Liver (tissue), 10 donors: ENCODE measurements at places on chromosomes 2 and 18. TPM values are rescaled to one million over a fixed set of nuclear protein-coding genes. Genes with fewer than 3 reads are reported as not detected.

DNA sequence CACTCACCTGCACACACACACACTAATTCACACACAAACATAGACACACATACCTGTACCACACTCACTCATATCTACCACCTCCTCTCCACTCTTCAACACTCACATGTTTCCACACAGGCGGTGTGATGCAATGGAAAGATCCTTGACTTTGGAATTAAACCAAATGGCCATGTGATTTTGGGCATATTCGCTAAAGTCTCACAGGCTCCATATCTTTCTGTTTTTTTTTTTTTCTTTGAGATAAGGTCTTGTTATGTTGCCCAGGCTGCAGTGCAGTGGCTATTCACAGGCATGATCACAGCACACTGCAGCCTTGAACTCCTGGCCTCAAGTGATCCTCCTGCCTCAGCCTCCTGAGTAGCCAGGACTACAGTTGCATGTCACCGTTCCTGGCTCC, 91.1 kb upstream of the MEX3C start:
- DNase-seq, result no peak
- no peaks in the 10 kb centered on the region for H3K36me3 ChIP-seq
- H3K4me1 ChIP-seq, result no peaks in the 10 kb centered on the region
- no peaks in the 10 kb centered on the region for H3K27me3 ChIP-seq
- H3K4me3 ChIP-seq, result no peak overlapping the region

GRCh38 chr18:8045884-8046281, 478.8 kb downstream of the PTPRM start:
- H3K4me3 ChIP-seq, result no peak overlapping the region
- no peaks in the 10 kb centered on the region for H3K27me3 ChIP-seq
- no peaks in the 10 kb centered on the region for H3K4me1 ChIP-seq
- DNase-seq, result no peak
- no peak overlapping the region for H3K27ac ChIP-seq
- no peaks in the 10 kb centered on the region for H3K36me3 ChIP-seq

DNA sequence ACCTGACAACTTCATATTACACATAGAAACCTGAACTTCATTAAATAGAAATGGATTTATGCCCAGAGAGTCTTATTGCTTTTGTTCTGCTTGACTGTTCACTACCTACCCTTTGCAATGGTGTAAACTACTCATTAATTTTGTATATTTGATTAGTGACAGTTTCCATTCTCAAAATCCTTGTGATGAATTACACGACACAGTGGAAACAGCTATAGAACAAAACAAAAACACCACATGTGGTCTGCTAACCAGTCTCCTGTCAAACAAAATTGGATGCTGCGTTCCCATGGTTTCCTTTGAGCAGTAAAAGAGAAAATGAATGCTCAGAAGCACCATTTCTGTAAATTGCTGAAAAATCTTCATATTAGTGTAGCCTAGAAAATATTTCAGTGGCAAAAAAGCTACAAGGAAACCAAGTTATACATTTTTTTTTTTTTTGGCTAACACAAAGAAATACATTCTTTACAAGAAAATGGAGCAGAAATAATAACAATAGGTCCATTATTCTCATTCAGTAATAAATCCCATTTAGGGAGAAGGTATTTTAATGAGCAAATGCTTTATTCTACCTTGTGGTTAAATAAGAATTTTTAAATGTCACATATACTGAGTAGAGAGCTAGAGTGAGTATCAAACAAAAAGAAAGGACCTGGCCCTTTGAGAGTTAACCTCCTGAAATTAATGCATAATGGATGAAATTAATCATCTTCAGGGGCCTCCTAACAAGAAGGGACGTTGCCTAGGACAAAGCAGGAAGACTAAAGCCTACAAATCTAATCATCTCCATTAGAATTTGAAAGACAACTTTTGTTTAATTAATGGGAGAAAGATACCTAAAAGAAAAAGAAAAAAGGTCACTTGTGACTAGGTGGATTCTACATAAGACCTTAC, 355.1 kb upstream of the ZC3H15 start:
- no peak overlapping the region for H3K27ac ChIP-seq
- H3K4me3 ChIP-seq, result no peak overlapping the region
- no peaks in the 10 kb centered on the region for H3K36me3 ChIP-seq
- no peak for DNase-seq

GRCh38 chr2:82494739-82495138, 1964.3 kb downstream of the SUCLG1 start:
- H3K4me3 ChIP-seq, result no peak overlapping the region
- no peaks in the 10 kb centered on the region for H3K27me3 ChIP-seq
- no peaks in the 10 kb centered on the region for H3K4me1 ChIP-seq
- no peaks in the 10 kb centered on the region for H3K36me3 ChIP-seq
- H3K27ac ChIP-seq, result no peak overlapping the region
- DNase-seq, result no peak

DNA sequence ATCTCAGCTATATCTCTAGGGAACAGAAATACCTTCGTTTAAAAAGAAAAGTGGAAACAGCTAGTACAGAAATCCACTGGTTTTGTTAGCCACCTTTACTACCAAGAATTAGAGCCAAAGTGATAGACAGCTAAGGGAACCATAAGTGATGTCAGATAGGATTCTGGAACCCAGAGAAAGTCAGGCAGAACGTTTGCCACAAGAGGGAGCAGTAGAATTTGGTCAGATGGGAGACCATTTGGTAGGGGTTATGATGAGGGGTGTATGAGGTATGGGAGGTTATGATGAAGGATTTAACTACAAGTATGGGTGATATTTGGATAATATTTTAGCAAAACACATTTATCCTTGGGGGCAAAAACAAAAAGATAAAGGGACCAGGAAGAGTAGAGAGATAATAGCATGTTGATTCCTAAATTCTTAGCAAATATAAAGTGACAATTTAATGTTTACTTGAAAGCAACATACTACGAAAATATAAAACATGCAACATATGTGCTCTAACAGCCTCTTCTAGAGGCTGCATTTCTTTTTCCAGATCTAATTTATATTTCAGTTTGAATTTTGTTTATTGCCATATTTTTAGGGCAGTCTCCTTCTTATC, 3.3 kb downstream of the SLC8A1 start:
- H3K27me3 ChIP-seq, result no peaks in the 10 kb centered on the region
- no peak overlapping the region for H3K27ac ChIP-seq

- peaks cover 18% of the 10 kb centered on the region for H3K27me3 ChIP-seq
- no peak for DNase-seq
- no peak overlapping the region for H3K4me3 ChIP-seq
- peaks cover 18% of the 10 kb centered on the region for H3K4me1 ChIP-seq
- no peaks in the 10 kb centered on the region for H3K36me3 ChIP-seq
Observed at GRCh38 chr18:37565977-37566478, 430 bp upstream of the CELF4 start.

DNA sequence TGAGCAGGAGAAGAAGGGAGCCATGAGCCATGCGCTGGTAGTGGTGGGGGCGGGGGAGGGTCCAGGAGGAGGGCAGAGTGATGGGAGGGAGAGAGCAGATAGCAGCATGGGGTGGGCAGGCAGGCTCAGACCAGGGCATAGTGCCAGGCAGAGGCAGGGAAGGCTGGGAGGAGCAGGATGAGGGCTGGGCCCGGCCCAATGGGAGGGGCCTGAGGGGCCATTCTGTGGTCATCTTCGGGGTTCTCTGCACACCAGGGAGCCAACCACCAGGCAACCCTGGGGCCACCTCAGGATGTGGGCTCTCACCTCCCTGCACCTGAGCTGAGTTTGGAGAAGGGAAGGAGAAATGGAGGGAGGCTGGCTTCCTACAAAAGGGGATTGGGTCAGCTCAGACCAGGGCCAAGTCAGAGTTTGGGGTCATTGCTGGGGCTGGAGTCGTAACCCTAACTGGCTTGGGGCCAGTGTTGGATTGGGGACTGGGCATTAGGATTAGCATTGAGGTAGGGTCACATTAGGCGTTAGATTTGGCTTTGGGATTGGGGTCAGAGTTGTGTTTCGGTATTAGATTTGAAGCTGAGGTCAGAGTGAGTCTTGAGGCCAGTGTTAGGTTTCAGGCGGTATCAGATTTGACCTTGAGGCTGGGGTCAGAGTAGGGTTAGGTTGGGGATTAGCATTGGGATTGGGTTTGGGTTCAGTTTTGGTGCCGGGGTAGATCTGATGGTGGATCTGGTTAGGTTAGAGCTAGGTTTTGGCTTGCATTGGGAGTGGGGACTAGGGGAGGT, 11.2 kb downstream of the VIL1 start:
- peaks cover 51% of the 10 kb centered on the region for H3K36me3 ChIP-seq
- peak; percentile 46 for DNase-seq
- H3K4me1 ChIP-seq, result peaks cover under 1% of the 10 kb centered on the region
- no peak overlapping the region for H3K27ac ChIP-seq
- H3K27me3 ChIP-seq, result no peaks in the 10 kb centered on the region

DNA sequence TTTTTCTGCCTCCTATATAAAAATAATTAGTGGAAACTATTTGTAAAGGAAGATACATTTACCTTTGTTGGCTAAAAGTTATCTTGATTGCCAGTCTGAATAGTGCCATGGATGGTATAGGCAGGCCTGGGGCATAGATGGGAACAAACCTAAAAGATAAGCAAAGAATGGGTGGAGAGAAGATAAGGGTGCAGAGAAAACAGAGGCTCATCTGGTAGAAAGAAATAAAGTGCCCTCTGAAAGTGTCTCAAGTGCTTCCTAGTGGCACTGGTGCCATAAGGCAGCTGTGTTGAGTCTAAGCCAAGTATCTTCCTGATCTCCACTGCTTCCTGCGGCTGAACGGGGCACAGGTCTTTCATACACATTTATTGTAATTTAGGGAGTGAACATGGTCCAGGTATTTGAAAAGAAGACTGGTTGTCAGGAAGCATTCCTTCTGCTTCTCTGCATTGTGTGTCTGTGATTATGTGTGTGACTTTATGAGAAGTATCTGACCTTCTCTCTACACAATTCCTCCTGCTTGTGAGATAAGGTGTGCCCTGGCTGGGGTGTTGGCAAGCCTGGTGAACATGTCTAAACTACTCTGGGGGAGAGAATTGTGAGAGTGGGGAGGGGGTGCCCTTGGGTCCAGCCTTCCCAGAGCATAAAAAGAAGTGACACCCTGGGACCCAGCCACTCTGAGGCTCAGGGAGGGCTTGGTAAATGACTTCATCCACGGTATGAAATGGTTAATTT, 280.5 kb downstream of the CAMKMT start:
- H3K27me3 ChIP-seq, result no peaks in the 10 kb centered on the region
- H3K4me3 ChIP-seq, result no peak overlapping the region
- no peak for DNase-seq
- peaks cover 12% of the 10 kb centered on the region for H3K4me1 ChIP-seq
- H3K27ac ChIP-seq, result no peak overlapping the region

The MALL gene
- 4.2 TPM for total RNA-seq

The STK17B gene
- 21.8 TPM for total RNA-seq

The CDK5R2 gene
- total RNA-seq, result not detected

The RTP5 gene
- not detected for total RNA-seq

The LDLRAD4 gene
- 15.6 TPM for total RNA-seq
